ENCODE measurements at places on chromosomes 13 and 19. TPM values are rescaled to one million over a fixed set of nuclear protein-coding genes. Genes with fewer than 3 reads are reported as not detected.

The MAB21L1 gene
- 4.1 TPM for total RNA-seq

- no peak for DNase-seq
Observed at GRCh38 chr19:4272894-4273293, 6.2 kb upstream of the SHD start.

DNA sequence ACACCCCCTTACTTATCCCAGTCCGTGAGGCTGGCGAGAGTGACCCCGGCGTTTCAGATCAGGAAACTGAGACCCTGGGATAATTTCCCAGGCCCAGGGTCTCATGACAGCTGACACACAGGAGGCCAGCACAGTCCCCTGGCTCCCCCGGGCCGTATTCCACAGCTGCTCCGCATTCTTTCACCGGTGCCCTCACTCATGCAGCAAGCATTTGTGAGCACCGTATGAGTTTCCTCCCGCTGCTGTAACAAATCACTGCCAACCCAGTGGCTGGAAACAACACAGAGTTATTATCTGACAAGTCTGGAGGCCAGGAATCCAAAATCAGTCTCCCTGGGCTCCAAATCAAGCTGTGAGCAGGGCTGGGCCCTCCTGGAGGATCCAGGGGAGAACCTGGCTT is 21.3 kb downstream of the GADD45B start:
- no peak for DNase-seq

The BBC3 gene
- total RNA-seq: 4.1 TPM

GRCh38 chr13:22960827-22961226 is 220.0 kb upstream of the SGCG start:
- no peak for DNase-seq

- DNase-seq: no peak
Observed at GRCh38 chr13:33341861-33342452, 56.4 kb upstream of the STARD13 start.

- no peak for DNase-seq
Observed at GRCh38 chr19:5534787-5535586, 32.8 kb downstream of the TINCR start.

DNA sequence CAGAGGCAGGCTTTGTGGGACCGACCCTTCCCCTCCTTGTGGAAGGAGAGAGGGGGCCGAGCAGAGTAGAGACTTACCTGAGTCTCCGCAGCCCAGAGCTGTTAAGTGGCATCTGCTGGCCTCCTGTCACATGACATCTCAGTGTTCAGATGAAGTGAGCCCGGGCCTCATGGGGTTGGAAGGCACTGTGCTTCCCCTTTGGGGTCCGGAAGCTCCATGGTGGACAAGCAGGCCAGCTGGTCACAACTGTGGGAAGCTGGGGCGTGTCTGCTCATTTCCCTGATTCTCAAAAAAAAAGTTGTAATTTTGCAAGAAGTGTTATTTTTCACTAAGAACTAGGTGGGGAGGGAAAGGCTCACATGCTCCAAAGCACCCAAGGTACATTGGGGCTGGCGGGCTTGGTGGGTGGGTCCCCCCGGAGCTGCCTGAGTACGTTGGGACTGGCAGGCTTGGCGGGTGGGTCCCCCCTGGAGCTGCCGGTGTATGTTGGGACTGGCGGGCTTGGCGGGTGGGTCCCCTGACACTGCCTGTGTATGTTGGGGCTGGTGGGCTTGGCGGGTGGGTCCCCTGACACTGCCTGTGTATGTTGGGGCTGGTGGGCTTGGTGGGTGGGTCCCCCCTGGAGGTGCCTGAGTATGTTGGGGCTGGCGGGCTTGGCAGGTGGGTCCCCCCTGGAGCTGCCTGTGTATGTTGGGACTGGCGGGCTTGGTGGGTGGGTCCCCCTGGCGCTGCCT is 18.2 kb upstream of the DCUN1D2 start:
- DNase-seq: no peak

The TECR gene
- total RNA-seq: 24.8 TPM

DNA sequence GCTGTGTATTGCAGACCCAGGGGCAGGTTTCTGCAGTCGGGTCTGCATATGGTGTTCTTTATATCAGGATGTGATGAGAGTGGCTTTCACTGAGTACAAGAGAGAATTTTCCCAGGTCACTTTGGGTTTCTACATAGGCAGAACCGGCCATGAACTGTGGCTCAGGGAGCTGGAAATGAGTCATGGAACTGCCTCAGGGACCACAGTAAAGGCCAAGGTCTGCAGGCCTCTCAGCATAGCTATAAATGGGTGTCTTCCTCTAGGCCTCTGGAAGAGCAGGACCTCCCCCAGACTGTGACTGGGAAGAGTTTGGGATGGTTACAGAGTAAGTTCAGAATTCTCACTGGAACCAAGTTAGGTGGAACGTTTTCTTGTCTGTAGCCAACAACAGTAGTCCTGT is 51.8 kb upstream of the ZNF681 start:
- DNase-seq: no peak

DNA sequence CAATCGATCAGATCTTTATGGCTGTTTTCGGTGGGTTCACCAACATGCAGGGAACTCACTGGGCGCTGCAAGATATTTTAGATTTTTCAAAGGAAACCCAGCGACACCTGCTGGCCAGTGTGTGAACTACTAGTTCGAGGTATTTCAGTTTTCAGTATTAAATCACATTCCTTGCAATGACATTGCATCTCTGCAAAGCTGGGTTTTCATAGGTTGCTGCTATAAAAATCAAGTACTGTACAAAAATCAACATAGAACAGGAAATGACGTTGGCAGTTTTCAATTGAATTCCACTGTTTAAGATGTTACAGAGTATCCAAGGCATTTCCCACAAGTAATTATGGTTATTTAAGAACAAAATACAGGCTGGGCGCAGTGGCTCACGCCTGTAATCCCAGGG is 17.6 kb downstream of the LIG1 start:
- DNase-seq: peak; percentile 91

The ZNF177 gene
- not detected for total RNA-seq

The ITGBL1 gene
- 0.27 TPM for total RNA-seq

The ONECUT3 gene
- total RNA-seq: 0.28 TPM

The RAB3A gene
- 8.3 TPM for total RNA-seq

GRCh38 chr19:4327877-4328242 is 10.8 kb downstream of the STAP2 start:
- DNase-seq: no peak
